ENCODE measurements at places on chromosomes 1 and 21.

- peak; percentile 1 for DNase-seq
Observed at GRCh38 chr1:60621368-60621851, 461.0 kb upstream of the NFIA start.

- DNase-seq, result no peak
Observed at GRCh38 chr1:226344441-226345259, 35.7 kb upstream of the LIN9 start.

DNA sequence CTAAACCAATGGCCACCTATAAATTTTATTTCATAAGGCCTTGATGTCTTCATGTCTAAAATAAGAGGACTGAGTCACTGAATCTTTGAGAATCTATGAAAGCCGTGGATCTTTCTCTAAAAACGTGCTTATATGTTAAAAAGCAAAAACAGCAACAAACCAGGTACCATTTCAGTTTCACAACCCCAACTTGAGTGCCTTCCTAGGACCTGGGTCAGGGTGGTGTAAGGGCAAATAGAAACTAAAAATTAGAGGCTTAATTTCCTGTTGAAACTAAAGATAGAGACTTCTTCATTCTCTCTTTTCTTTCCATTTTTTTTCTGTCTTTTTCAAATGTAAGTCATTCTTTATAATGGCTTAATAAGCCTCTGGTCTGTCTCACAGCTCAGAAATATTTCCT is 27.2 kb upstream of the PGBD5 start:
- DNase-seq, result no peak

- DNase-seq, result no peak
Observed at GRCh38 chr1:7594714-7595295, 176.3 kb upstream of the VAMP3 start.

- no peak for DNase-seq
Observed at GRCh38 chr1:17184822-17185484, 20.0 kb upstream of the PADI1 start.

GRCh38 chr1:201503397-201504176 is 3.3 kb downstream of the CSRP1 start:
- no peak for DNase-seq

- no peak for DNase-seq
Observed at GRCh38 chr1:85047472-85048295, 616 bp downstream of the MCOLN3 start.

DNA sequence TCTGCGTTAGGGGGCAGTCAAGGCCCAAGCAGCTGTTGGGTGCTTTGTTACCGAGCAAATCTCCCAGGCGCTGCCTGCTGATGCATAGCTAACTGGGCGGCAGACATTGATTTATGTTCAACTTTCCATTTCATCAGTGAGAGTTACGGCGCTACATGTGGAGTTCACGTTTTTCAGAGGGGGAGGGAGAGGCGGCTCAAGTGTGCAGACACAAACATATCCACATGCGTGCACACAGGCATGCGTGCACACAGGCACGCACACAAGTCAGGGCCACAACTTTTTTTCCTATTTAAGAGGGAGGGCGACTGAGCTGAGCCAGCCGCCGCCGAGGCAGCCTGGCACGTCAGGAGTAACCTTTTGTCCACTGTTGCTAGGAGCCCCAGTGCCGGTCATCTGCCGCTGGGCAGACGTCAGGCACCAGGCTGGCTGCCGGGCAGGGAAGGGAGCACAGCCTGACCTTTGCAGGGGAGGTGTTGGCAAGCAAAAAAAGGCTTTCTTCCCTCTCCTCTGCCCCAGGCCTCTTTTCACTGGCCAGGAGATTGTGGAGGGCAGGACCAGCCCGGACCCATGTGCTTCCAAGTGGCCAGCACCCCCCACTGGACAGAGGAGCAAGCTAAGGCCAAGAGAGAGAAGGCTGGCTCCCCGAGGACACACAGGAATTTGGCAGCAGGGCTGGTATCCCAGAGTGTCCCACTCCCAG is 73.3 kb downstream of the MRPL37 start:
- peak; percentile 55 for DNase-seq

- no peak for DNase-seq
Observed at GRCh38 chr1:147480565-147480935, 60.8 kb upstream of the BCL9 start.

GRCh38 chr1:193703655-193704054 is 517.2 kb upstream of the B3GALT2 start:
- DNase-seq, result no peak

GRCh38 chr1:182700351-182700709 is 15.9 kb upstream of the RGS8 start:
- DNase-seq, result no peak

- DNase-seq, result no peak
Observed at GRCh38 chr1:51618715-51619114, 1.8 kb downstream of the OSBPL9 start.

- no peak for DNase-seq
Observed at GRCh38 chr1:112344754-112345423, 51.1 kb upstream of the CTTNBP2NL start.

DNA sequence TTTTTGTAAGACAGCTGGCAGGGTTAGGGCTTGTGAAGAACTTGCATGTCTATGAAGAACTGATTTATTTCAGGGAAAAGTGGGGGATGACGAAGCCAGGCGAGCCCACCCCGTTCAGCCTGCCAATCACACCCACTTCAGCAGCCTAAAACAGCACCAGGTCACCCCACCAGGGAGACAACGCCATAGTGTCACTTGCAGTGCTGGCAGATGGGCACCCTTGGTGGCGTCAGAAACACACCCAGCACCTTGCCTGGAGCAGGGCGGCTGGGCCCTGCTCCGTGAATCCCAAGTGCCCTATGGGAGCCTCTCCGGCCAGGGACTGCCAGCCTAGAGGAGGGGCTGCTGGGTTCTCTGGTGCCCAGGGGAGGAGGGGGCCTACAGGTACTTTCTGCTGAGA is 5.0 kb upstream of the NADK start:
- peak; percentile 7 for DNase-seq

DNA sequence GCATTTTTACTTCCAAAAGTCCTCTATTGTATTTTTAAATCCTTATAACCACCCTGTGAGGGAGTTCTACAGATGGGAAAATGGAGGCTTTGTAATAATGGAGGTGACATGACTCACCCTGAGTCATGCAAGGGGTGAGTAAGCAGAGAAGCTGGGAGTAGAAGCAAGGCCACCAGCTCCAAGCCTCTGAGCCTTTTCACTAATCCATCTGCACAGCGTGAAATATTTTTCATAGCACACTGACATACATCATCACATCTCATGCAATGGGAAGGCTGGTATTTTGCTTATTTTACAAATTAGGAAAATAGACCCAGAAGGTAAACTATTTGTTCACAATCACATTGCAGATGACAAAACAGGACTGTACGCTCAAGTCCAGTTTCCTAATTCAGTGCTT is 96.9 kb downstream of the KCNH1 start:
- peak; percentile 37 for DNase-seq

GRCh38 chr1:26072305-26072704 is 4.9 kb upstream of the TRIM63 start:
- no peak for DNase-seq

- no peak for DNase-seq
Observed at GRCh38 chr21:42567861-42568260, 54.2 kb downstream of the SLC37A1 start.

- no peak for DNase-seq
Observed at GRCh38 chr1:60036856-60037460, 36.6 kb downstream of the C1orf87 start.

GRCh38 chr1:47433477-47434050 is 4.3 kb upstream of the FOXD2 start:
- DNase-seq, result no peak

DNA sequence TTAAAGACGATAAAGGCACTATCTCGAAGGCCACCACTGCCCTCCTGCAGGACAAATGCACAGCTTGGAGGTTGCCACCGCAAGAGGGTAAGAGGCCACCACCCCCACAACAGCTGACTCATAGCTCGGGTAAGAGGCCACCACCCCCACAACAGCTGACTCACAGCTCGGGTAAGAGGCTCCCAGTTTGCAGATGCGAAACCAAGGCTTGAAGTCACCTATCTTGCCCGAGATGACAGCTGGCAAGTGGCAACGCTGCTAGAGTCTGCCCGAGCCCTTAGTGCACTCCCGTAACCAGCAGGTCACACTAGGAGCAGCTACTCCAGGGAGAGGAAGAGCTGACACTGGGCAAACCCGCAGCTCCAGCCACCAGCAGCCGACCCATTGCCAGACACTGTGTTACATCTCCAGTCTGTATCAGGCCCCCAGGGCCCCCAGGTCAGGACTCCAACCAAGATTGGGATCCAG is 17.1 kb upstream of the SPSB1 start:
- DNase-seq, result peak; percentile 25

DNA sequence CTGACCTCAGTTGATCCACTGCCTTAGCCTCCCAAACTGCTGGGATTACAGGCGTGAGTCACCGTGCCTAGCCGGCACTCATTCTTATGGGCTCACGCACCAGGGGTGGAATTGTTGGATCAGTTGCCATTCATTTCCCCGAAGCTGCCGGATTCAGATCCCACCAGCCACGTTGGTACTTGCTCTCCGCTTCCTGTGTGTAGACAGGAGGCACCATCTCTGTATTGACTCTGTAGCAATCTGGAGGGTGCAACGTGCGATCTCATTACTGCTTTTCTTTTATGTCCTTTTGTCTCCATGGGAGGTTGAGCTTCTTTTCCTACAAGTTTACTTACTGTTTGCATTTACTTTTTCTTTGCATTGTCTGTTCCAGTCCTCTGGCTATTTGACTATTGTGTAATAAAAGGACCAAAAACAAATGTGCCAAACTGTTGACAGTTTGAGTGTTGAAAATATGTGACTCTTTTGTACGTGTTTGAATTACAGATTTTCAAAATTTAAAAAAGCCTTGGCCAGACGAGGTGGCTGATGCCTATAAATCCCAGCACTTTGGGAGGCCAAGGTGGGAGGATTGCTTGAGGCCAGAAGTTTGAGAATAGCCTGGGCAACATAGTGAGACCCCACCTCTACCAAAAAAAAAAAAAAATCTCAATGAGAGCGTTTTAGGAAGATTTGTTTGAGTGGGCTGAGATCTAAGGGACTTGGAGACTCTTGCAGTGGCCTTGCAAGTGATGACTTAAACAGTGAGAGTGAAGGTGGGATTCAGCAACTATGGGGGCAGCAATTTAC is 39.1 kb downstream of the SPSB1 start:
- no peak for DNase-seq

DNA sequence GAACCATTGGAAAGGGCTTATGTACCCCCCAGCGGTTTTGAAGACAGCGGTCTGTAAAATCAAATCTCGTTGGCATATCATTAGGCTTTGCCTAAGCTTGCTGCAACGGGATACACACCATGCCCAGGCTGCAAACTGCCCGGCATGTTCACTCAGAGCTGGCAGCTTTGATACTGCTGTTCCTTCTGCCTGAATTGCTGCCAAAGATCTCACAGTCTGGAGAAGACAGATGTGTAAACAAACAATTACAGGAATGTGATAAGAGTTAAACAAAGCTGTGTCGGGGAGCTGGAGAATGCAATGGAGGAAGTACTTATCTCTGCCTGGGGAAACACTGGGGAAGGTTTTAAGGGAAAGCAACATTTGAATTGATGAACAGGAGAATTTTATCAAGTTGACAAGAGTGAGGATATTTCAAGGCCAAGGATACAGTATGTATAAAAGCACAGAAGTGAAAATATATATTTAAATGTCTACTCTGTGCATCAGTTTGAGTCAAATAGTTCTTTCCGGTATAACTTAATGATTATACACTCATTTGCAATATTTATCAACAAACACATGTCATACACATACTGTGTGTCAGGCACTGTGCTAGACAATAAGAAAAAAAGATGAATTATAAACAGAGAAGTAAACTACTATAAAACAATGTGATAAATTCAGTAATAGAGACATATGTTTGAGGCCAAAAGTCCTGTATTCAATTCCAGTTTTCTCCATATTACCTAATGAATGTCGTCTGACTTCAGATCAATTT is 29.9 kb downstream of the CHML start:
- DNase-seq, result no peak

DNA sequence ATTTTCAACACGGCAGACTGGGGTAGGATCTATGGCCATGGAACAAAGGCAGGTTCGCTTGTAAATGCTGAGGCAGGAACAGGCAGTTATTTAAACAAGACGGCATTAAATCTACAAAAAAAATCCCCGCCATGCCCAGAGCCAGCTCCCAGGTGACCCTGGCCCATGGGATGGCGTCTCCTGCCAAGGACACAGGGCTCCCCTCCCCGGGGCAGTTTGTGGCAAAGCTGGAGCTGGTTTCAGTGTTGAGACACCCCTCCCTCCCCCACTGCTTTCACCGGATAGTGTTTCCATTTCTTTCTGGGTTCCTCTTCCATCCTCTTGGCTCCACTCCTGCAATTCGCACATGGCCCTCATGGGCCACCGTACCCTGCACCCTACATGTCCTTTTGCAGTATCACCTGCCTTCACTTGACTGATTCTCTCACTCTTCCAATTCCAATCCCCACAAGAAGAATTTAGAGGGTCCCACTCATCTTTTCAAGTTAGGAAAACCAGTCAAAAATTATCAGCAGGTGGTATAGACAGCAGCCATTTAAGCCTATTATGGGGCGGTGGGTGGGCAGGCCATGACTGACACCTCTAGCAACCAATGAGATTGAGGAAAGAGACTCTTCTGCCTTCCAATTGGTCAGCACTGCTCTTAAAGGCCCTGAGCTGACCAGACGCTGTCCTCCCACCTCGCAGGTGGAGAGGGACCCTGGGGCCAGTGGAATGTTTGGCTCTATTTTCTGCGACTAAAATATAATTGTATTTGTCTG is 52.0 kb downstream of the OLIG1 start:
- peak; percentile 1 for DNase-seq

DNA sequence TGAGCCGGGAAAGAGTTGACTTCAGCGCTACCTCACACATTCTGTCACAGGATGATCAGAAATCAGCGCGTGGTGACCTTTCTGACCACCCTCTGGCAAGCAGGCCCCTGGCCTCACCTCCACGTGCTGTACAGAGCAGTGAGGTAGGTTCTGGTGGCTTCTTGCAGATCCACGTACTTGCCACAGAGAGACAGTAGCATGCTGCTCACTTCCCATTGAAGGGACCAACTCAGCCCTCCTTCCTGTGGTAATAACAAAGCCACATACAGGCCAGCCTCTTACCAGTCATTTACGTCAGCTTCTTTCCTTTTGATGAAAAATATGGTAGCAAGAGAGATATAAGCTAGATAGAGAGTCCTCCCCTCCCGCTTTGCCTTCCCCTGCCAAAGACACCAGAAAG is 200.7 kb downstream of the CHRM3 start:
- DNase-seq, result no peak

DNA sequence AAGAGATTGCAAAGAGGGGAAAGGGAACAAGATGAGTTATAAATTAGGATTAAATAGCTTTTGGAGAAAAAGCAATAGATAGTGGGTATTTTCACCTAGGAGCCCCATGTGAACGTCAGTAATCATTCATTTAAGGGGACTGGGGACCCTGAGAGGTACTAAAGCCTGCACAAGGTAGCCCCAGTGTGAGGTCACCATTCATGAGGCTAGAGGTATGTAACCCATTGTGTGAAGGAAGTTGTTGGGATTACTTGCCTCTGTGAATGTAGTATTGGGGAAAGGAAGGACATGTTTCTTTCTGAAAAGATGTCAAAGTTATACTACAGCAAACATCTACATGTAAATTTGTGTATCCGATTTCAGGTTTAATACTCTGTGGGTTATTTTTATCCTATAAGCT is 276.8 kb downstream of the TBX15 start:
- no peak for DNase-seq

All from caudate nucleus (tissue), 63 donors.